ENCODE measurements at places on chromosomes 11 and 22.

DNA sequence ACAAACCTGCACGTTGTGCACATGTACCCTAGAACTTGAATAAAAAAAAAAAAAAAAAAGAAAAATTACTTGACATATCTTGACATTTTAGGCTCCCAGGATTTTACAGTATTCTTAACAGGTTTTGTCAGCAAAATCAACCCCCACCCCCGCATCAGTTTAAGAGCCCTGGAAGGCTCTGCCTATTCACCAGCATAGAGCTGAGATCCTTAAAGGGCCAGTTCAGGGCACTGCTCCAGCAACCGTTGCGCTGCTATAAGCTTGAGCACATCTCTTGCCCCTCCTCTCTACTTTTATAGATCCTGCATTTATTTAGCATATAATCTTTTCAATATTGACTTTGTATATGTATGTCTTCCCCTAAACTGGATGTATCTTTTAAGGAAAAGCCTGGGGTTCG is 697 bp upstream of the PAFAH1B2 start:
- DNase-seq, result peak; percentile 38

DNA sequence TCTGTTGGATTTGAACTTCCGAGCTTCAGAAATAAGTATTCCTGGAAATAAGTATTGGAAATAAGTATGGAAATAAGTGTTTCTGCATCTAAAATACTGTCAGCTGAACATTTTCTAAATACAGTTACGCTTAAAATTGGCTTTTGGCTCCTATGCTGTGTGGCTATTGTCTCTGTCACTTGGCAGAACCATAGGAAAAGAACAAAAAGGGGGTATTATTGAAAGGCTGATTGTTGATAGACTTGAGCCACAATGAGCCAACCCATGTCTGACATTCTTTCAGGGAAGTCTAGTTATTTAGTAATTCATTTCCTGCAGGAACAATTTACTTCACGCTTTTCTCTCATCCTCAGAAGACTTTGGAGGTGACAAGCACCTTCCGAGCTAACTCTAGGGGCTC is 32.5 kb upstream of the LARGE1 start:
- no peak for DNase-seq

DNA sequence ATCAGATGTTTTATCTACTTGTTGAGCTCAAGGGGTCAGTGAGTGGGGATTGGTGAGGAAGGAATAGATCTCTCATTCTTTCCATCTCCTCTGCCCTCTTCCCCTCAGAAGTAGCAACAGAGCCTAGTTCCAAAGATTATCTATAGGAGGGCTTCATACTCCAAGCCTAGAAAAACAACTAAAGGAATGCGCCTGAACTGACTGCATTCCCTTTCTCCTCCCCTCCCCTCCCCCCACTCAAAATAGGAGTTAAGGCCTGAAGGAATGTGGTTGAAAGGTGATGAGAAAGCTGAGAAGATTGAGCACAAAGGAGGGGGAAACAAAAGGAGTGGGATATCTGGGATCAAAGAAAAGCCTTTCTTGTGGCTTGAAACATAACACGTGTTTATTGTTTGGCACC is 10.5 kb downstream of the EMSY start:
- DNase-seq, result no peak

DNA sequence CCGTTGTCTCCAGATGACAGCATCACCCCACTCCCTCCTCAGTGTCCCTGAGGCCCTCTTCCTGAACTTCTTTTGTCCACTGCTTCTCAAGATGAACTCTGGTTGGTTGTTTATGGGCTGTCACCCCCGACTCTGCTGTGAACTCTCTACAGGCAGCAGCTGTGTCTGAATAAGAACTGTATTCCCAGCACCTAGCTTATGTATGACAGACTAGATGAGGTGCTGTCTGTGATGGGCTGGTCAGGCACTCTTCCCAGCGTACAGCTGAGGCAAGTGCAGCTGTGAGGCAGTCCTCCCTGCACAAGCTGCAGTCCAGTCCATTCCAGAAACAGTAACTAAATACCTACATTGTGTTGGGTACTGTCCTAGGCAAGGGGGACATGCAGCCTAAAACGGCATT is 111.4 kb upstream of the PITPNB start:
- DNase-seq, result no peak

DNA sequence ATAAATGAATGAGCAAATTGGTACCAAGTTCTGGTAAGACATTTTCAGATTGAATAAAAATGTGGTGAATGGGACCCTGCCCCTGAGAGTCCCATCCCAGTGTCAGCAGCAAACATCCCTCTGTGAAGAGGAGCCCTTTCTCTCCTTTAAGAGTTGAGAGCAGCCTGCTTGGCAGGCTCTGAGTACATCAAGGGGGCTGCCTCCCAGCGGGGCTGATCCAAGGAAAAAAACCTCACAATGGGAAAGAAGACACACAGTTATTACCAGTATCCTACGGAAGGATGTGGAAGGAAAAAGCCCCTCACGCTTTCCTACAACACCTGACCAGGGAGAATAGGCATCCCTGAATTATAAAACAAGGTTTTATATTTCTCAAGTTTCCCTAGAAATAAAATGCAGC is 293.8 kb upstream of the B3GAT1 start:
- no peak for DNase-seq

DNA sequence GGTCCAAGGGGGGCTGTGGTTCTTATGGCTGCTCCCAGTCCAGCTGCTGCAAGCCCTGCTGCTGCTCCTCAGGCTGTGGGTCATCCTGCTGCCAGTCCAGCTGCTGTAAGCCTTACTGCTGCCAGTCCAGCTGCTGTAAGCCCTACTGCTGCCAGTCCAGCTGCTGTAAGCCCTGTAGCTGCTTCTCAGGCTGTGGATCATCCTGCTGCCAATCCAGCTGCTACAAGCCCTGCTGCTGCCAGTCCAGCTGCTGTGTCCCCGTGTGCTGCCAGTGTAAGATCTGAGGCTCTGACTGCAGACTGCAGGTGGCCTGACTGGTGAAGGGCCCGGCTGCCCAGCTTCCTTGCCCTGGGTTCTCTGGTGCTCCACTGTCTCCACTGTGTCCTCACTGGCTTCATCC is 696 bp downstream of the KRTAP5-5 start:
- DNase-seq, result no peak

DNA sequence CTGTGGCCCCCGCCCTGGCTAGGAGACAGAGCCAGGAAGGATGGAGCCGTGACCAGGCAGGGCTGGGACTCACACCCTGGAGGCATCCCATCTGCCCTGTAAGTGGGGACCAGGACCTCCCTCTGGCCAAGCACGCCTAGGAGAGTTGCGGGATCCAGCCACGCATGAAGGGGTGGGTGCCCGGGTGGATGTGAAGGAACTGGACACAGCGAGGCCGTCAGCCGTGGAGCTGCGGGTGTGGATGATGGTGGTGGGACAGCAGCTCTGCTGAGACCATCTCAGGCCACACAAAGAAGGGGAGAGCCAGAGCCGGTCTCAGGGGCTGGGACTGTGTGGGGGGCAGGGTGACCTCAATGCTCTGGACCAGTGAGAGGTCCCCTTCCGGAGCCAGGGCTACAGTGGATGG is 746.4 kb downstream of the BRD1 start:
- DNase-seq, result no peak

DNA sequence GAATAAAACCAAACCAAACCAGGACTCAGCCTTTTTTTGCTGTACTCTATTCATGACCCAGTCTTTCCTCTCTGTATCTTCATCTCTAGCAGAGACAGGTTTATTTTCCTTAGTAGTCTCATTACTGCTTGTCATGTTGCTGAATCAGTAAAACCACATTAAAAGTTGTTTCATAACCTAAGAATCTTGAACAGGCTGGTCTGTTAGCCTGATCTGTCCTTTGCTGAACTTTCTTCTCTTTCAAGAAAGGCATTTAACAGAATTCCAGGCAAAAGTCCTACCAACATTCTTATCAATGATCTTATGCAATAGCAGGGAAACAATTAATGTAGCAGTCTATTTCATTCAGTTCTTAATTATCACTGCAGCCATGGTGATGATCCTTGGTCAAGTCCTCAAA is 197.7 kb downstream of the CASP12 start:
- DNase-seq, result peak; percentile 18

DNA sequence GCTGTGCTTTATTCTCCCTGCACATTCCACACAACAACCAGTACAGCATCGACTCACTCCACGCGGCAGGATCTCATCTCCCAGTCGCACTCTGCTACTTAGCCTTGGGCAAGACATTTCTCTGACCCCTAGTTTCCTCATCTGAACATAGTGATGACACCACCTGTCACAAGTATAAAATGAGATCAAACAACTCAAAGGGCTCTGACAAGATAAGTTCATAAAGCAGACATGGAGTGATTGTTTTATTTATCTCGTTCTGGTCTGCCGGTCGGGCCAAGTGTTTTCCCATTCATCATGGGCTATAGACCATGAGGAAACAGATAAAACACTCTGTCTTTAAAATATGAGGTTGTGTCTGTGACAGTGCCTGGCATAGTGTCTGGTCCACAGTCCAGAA is 35.0 kb downstream of the DSCAML1 start:
- no peak for DNase-seq

- DNase-seq, result no peak
Observed at GRCh38 chr11:55457641-55458040, 89.9 kb downstream of the OR4A15 start.

DNA sequence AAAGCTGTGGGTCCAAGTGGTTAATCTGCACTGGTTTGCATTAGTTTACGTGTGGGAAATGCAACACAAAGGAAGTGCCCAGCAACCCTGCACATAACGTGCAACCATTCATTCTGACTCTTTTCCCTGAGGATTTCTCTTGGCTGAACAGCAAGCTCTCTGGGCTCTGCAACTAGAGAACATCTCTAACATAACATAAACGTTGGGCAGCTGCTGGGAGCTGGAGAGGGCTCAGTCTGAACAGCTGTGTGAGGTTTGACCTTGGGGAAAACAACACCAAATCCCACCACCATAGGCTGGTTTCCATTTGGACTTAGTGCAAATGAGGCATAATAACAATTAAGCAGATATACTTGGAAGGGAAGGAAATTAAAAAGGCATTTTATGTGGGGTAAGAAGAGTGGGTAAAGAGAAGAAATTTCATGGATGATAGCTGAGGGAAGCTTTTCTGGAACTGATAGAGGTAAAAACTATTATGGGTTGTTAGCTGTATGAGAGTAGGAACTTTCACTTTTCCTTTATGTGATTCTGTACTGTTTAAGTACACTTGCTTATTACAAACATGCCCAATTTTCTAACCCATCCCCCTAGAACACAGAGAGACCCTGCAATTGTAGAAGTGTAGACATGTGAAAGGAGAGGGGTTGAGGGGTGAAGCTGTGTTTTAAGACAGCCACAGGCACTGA is 76.2 kb downstream of the SNX19 start:
- no peak for DNase-seq

DNA sequence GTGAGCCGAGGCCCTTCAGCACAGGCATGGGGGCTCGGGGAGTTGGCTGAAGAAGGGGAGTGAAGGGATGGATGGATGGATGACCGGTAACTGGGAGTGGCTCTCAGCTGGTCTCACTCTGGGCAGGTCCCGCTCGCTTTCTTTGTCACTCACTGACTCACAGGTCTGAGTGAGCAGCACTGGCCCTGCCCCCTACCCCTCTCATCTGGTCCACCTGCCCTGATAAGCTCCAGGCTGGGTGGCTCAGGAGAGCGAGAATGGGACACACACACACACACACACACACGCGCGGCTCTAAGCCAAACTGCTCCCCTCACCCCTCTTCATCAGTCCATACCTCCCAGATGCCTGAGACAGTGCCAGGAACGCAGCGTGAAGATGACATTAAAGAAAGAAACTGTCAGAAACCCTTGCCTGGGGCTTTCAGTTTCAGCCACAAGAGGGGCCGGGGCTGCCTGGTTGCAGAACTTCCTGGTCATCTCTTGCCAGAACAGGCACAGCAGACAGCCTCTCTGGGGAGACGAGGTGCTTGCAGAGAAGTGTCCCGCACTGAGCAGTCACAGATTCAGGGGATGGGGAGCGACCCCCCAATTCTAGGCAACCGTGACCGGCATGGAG is 16.5 kb upstream of the SHISAL1 start:
- DNase-seq, result peak; percentile 68

DNA sequence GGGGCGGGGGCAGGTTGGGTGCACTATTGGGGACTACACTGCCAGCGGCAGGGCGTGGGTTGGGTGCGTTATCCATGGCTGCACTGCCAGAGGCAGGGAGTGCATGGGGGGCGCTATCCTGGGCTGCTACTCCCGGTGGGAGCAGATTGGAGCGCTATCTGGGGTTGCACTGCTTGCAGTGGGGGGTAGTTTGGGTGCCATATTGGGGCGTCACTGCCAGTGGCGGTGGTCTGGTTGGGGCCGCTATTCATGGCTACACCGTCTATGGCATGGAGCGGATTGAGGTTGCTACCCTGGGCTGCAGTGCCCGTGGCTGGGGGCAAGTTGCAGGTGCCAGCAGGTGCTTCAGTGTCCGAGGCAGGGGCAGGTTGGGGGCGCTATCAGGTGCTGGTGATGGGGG is 36.2 kb downstream of the C22orf42 start:
- DNase-seq, result no peak

DNA sequence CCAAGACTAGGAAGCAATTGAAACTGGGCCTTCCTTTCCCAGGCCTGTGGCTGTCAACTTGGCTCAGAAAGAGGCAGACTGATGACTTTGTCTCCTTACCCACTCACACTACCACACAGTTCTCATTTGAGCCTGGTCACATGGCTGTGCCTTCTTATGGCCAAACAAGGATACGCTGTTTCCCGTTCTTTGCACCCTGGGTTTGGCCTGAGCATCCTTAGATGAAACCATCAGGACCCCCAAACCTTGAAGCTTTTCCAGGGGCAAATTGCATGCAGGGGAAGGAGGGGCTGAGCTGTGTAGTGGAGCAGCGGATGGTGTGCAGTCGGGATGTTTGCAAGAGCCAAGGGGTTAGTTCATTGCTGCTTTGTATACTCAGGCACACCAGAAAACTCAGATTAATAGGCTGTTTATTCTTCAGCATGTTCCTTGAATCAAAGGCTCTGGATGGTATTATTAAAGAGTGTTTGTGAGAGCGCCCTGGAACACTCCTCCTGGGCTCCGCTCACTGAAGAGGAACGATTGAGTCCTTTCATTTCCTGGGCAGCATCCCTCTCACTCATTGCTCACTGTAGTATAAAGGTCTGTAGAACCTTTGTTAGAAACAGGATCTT is 69.8 kb downstream of the ARFGAP2 start:
- DNase-seq, result no peak

DNA sequence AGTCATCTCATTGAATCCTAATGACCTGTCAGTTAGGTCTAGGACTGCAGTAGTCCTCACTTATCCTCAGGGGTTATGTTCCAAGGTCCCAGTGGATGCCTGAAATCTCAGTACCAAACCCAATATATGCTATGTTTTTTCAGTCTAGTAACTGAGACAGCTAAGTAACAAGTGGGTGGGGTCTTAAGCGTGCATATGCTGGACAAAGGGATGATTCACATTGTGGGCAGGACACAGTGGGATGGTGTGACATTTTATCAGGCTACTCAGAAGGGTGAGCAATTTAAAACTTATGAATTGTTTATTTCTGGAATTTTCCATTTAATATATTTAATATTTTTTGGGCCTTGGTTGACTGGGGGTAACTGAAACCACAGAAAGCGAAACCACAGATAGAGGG is 29.0 kb downstream of the DDX10 start:
- DNase-seq, result no peak
